RKO (cell line): ENCODE measurements at places on chromosomes 2 and 18.

GRCh38 chr2:98907966-98908905, 27.8 kb downstream of the CRACDL start:
- no peak for DNase-seq

DNA sequence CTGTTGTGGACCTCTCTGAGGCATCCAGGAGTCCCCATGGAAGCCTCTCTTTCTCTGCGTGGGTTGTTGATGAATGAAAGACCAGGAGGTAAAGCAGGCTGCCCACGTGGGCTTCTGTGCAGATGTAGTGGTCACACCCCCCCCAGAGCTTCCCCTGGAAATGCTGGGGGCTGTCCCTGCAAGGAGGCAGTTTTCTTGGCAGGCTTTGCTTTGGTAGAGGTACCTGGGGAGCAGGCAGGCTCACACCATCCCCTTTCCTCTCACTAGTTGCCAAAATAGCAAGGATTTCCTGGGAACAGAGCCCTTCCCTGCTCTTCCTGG, 97.6 kb upstream of the MAP3K20 start:
- no peak for DNase-seq

DNA sequence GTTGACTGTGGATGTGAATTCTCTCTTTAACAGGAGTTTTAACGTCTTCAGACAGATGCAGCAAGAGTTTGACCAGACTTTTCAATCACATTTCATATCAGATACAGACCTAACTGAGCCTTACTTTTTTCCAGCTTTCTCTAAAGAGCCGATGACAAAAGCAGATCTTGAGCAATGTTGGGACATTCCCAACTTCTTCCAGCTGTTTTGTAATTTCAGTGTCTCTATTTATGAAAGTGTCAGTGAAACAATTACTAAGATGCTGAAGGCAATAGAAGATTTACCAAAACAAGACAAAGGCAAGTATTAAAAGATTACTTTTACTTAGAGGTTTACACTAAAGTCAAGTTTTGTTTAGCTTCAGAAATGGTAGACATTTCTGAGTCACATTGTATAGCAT, 30.2 kb upstream of the TYMS start:
- DNase-seq, result no peak

DNA sequence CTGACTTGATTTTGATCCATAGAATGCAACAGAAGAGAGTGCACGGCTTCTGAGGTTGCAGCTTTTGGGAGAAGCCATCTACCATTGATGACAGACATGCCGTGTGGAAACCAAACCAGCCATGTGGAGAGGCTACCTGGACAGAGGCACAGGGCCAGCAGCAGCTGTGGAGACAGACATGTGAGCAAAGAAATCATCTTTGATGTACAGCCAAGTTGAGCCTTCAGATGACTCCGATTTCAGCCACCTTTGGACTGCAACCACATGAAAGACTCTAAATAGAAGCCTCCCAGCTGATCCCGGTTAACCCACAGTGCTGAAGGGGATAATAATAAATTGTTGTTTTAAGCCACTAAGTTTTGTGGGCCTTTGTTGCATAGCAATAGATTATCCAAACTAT, 54.2 kb downstream of the TSN start:
- no peak for DNase-seq

DNA sequence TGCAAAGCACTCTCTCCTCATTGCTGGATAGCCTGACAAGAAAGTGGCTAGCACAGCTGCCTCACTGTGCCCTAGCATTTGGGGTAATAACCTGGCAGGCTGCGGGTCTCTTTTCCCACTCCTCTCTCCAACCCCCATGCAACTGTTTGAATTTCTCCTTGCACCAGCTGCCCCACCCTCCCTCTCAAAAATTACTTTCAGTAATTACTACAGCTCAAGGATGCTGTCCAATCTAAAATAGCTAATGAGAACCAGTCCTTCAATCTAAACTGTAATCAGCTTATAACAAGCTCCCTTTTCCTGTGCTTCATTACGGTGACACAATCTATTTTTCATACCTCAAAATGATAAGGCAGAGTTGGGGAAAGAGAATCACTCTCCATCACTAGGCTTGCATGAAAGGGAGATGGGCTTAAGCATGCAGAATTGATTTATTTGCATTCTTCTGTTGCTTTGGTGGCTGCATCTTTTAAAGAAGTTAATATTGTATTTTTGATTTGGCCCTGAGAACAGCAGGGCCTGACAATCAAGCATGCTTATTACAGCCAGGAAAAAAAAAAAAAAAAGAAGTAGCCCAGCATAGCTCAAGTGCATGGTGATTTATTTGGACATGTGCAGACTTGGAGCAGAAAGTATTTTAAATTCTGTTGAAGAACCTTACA, 881.8 kb downstream of the SLC4A3 start:
- no peak for DNase-seq

- peak; percentile 62 for DNase-seq
Observed at GRCh38 chr2:234502285-234502918, 5.5 kb upstream of the ARL4C start.

DNA sequence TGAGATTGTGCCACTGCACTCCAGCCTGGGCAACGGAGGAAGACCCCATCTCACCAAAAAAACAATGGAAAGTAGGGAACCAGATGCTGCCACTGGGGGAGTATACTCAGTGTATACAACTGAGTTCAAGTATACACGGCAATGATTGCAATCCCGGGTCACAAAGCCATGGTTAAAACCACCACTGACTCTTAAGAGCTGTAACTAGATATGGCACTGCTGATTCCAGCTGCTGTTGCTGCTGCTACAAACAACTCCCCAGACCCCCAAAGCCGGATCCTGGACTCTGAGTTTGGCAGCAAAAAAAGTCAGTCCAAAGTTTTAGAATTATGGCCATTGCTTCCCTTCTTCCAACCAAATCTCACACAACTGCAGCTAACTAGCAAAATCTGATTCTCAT, 43.7 kb upstream of the COX7A2L start:
- DNase-seq, result no peak

GRCh38 chr2:217801115-217801531, 201.7 kb downstream of the TNS1 start:
- DNase-seq, result no peak

DNA sequence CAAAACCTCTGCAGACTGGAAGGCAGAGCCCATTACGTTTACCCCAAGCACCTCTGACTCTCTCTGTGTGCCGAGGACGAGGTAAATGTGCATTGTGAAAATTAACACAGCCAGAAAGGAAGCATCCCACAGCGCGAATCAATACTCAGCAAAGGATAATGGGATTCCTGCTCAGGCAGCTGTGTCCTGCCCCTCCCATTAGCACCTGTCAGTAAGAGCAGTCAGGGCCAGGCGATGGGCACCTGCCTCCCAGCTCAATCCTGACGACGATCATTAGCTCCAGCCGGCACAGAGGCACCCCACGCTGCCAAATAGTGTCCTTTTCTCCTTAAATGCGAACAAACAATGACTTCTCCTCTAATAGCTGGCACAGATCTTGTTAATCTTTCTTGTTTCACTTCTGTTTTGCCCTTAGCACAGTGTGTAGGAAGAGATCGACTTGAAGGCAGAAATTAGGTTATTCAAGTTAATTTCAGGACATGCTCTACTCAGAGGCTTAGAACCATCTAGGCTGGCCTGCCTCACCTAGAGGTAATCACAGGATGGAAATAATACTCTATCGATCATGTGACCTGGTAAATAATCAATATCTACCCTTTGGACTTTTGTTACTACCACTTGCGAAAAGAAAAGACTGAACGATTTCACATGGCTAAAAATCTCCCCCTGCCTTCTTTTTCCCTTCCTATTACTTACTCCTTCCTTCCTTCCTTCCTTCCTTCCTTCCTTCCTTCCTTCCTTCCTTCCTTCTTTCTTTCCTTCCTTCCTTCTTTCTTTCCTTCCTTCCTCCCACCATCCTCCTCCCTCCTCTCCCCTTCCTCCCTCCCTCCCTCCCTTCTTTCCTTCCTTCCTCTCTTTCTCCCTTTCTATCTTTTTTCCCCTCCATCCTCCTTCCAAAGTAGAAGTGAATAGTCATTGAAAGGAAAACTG, 487.9 kb upstream of the ID2 start:
- no peak for DNase-seq

GRCh38 chr2:234472155-234472554, 24.7 kb downstream of the ARL4C start:
- no peak for DNase-seq
